Ovary (tissue), 10 donors: ENCODE measurements at places on chromosomes 5 and 9.
A peak's percentile ranks its signal among the peaks of the same experiment; 100 is the strongest.

DNA sequence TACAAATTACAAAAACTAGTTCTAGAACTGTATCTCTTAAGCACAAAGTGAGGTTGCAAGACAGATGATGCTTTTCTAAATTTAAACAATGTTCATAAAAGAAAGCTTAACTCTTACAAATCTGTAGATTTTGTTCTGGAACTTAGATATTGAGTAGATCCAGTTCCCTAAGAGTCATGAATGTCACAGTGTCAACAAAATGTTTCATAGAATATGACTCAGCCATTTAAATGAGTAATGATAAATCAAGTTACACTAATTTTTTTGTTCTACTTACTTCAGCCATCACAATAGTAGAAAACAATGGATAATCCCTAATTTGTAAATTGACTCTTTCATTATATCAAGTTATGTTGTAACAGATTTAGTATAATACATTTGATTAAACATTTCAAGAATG is 239.7 kb downstream of the MEF2C start:
- no peaks in the 10 kb centered on the region for H3K36me3 ChIP-seq
- no peak for DNase-seq
- H3K27me3 ChIP-seq = no peaks in the 10 kb centered on the region
- H3K4me1 ChIP-seq = no peaks in the 10 kb centered on the region
- H3K27ac ChIP-seq = no peak overlapping the region
- H3K4me3 ChIP-seq = no peak overlapping the region

GRCh38 chr5:167861129-167861927 is 430.1 kb upstream of the WWC1 start:
- H3K4me3 ChIP-seq = no peak overlapping the region
- H3K4me1 ChIP-seq = no peaks in the 10 kb centered on the region
- no peak overlapping the region for H3K27ac ChIP-seq
- no peaks in the 10 kb centered on the region for H3K36me3 ChIP-seq
- no peaks in the 10 kb centered on the region for H3K27me3 ChIP-seq
- DNase-seq = no peak

- no peak overlapping the region for H3K4me3 ChIP-seq
- no peak for DNase-seq
- H3K36me3 ChIP-seq = no peaks in the 10 kb centered on the region
- no peak overlapping the region for H3K27ac ChIP-seq
Observed at GRCh38 chr9:28365728-28366127, 792.4 kb upstream of the C9orf72 start.

DNA sequence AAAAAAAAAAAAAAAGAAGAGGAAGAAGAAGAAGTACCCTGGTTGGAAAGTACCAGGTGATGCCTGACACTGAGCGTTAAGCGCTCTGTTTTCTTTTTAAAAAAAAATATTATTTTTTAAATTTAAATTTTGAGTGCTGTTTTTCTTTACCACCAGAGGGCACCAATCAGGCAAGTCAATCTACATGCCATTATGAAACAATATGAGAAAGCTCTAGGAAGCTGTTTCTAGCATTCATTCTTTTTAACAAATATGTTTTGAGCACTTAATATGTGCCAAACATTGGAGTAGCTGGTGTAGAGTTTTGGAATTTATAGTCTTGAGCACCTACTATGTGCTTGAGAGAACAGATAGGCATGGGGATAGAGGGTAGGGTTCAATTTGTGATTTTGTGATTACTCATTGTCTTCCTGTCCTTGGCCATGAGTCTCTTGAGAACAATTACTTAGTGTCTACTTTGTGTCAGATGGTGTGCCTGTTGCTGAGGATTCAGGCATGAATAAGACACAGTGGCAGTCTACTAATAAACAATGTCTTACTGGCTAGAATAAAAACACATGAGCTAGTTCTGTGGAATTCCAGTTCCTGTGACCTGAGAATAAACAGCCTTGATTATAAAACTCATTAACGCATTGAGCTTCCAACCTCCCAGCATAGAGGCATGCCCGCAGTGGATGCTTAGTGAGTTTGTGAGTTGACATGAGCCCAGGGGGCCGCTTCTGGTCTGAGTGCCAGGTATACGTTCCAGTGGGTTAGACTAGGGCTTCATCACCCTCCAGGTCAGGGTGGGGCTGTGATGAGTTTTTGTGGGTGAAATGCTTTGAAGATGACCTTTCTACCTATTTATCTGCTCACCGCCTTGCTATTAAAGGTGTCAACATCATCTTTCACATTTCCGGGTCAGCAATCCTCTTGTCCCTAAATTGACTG is 3.0 kb upstream of the UBE2R2 start:
- no peak for DNase-seq
- peaks cover 4% of the 10 kb centered on the region for H3K4me1 ChIP-seq
- no peaks in the 10 kb centered on the region for H3K27me3 ChIP-seq
- no peak overlapping the region for H3K4me3 ChIP-seq
- no peak overlapping the region for H3K27ac ChIP-seq
- H3K36me3 ChIP-seq = no peaks in the 10 kb centered on the region

DNA sequence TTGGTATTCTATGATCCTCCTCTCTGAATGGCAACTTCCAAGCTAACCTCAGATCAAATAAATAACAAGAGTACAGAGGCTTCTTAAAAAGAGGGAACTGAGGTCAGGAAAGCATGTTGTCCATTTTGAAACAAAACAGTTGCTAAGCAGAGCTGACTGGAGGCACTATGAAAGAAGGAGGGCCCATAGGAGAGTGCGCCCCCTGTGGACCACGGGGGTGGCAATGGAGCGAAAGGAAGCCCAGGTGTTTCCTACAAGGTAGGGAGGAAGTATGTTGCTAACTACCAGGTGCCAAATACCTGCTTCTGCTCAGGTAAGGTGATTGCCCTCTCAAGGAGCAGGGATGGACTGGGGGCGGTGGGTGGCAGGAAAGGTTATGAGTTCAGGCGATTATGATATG is 101.8 kb upstream of the MAST4 start:
- H3K4me1 ChIP-seq = peaks cover 2% of the 10 kb centered on the region
- no peak overlapping the region for H3K27ac ChIP-seq
- H3K36me3 ChIP-seq = no peaks in the 10 kb centered on the region
- no peak for DNase-seq

GRCh38 chr5:177370488-177371119 is 12.9 kb downstream of the RGS14 start:
- no peaks in the 10 kb centered on the region for H3K36me3 ChIP-seq
- DNase-seq = peak; percentile 81
- no peak overlapping the region for H3K27ac ChIP-seq

- no peak overlapping the region for H3K4me3 ChIP-seq
- no peaks in the 10 kb centered on the region for H3K36me3 ChIP-seq
- H3K27ac ChIP-seq = no peak overlapping the region
- no peaks in the 10 kb centered on the region for H3K27me3 ChIP-seq
- no peaks in the 10 kb centered on the region for H3K4me1 ChIP-seq
- no peak for DNase-seq
Observed at GRCh38 chr9:107043886-107044285, 180.9 kb downstream of the ZNF462 start.

- peaks cover 3% of the 10 kb centered on the region for H3K27me3 ChIP-seq
- DNase-seq = no peak
- no peaks in the 10 kb centered on the region for H3K36me3 ChIP-seq
Observed at GRCh38 chr9:111731928-111732327, 62.8 kb downstream of the SHOC1 start.

DNA sequence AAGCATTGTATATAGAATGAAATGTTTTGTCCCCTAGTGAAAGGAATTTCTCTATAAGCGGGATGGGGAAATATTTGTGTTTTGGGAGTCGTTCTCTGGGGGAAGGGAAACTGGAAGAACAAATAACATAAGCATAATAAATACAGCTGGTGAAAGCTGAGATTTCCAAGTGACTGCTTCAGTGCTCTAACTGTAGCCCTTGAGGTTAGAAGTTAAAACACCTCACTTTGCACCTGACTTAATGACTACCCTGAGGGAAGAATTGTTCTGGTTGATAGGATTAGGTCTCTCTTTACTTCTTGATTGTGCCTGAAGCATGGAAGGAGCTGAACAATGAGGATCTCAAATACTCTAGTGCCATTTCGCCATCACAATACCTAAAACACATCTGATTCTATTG is 307.4 kb downstream of the MAN2A1 start:
- DNase-seq = no peak
- no peaks in the 10 kb centered on the region for H3K36me3 ChIP-seq

DNA sequence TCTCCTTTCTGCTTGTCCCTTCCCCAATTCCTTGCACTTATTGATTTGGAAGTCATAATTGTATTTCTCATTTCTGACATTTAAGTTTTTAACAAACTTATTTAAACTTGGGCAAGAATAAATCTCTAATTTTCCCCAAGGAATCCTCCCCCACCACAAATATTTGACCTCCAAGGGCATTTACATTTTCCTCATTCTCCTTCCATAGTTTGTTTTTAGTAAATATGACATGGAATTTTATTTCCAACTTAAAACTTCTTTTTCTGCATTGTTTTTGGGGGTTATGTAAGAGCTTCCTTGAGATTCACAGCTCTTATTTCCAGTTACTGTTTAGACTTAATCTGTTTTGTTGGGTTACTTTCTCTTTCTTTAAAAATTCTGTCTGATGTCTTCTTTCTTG is 64.9 kb downstream of the ZNF618 start:
- no peak for DNase-seq
- H3K4me3 ChIP-seq = no peak overlapping the region
- H3K4me1 ChIP-seq = peaks cover 5% of the 10 kb centered on the region
- H3K36me3 ChIP-seq = no peaks in the 10 kb centered on the region
- no peak overlapping the region for H3K27ac ChIP-seq

DNA sequence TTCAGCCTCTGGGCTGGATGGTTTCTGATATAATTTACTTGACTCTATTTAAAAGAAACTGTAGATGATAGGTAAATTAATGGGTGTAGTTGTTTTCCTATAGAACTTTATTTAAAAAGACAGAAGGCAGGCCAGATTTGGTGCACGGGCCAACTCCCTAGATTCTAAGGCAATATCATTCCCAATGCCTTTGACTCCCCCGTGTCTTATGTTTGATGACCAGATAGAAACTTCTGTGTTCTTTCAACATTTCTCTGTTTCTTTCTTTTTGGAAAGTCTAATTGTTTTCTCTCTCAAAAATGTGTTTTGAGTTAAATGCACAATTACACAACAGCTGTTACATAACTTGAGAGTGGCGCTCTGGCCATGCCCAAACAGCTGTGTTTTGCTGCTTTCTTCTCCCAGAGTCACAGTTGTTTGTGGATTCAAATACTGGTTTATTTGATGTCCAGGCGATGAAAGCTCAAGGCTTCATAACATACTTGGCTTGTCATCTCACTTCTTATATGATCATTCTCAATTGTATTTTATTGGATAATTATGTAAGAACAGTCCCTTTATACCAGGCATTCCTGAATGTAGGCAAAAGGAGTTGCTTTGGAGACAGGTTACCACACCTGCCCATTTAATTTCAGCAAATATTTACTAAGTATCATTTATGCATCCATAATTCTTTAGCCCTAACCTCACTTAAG is 1.7 kb upstream of the ALDH1A1 start:
- no peaks in the 10 kb centered on the region for H3K36me3 ChIP-seq
- H3K27ac ChIP-seq = no peak overlapping the region
- H3K4me1 ChIP-seq = peaks cover 4% of the 10 kb centered on the region
- H3K4me3 ChIP-seq = no peak overlapping the region
- H3K27me3 ChIP-seq = no peaks in the 10 kb centered on the region

DNA sequence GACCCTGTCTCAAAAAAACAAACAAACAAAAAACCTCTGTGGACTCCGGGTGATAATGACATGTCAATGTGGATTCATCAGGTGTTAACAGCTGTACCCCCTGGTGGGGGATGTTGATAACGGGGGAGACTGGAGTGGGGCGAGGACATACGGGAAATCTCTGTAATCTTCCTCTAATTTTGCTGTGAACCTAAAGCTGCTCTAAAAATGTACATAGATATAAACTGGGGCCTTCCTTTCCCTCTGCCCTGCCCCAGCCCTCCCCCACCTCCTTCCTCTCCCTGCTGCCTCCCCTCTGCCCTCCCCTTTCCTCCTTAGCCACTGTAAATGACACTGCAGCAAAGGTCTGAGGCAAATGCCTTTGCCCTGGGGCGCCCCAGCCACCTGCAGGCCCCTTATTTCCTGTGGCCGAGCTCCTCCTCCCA is 1.4 kb upstream of the CEL start:
- no peaks in the 10 kb centered on the region for H3K36me3 ChIP-seq
- H3K27ac ChIP-seq = no peak overlapping the region
- H3K27me3 ChIP-seq = no peaks in the 10 kb centered on the region
- H3K4me1 ChIP-seq = no peaks in the 10 kb centered on the region
- no peak overlapping the region for H3K4me3 ChIP-seq
- no peak for DNase-seq

DNA sequence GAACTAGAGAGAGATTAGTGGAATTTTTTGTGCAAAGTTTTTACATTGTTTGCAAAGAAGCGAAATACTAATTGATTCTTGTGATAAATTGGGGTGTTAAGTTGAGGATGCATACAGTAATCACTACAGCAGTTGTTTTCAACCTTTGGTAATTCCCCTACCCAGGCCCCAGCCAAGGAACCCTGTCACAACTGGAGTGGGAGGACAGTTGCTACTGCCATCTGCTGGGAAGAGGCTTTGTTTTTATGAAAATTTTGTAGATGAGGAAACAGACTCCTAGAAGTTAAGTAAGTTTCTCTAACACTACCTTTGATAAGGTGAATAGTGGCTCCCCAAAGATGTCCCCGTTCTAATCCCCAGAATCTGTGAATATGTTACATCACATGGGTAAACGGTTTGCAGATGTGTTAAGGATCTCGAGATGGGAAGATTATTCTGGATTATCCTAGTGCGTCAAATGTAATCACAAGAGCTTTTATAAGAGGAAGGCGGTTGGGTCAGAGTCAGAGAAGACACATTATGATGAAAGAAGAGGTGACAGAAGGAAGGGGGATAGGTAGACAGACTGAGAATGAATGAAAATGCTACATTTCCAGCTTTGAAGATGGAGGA is 34.0 kb upstream of the PPP1R2B start:
- no peaks in the 10 kb centered on the region for H3K36me3 ChIP-seq
- no peak for DNase-seq
- H3K4me3 ChIP-seq = no peak overlapping the region
- no peaks in the 10 kb centered on the region for H3K27me3 ChIP-seq

DNA sequence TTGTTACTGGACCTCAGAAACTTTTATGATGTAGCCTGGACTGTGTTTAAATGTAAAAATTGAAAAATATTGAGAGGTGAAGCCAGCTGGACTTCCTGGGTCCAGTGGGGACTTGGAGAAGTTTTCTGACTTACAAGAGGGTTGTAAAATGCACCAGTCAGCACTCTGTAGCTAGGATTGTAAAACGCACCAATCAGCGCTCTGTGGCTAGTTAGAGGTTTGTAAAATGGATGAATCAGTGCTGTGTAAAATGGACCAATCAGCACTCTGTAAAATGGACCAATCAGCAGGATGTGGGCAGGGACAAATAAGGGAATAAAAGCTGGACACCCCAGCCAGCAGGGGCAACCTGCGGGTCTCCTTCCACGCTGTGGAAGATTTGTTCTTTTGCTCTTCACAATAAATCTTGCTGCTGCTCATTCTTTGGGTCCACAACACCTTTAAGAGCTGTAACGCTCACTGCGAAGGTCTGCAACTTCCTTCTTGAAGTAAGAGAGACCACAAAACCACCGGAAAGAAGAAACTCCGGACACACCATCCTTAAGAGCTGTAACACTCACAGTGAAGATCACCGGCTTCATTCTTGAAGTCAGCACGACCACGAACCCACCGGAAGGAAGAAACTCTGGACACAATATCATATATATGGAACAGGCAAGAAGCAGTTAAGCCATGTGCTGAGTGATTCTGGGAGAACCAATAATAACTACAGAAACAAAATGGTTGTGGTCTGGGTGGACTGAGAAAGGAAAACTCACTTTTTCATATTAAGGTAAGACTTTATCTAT is 201.3 kb downstream of the GABRG2 start:
- H3K27me3 ChIP-seq = no peaks in the 10 kb centered on the region
- no peaks in the 10 kb centered on the region for H3K4me1 ChIP-seq
- H3K36me3 ChIP-seq = no peaks in the 10 kb centered on the region

GRCh38 chr5:132017316-132017715 is 5.9 kb upstream of the ACSL6 start:
- no peak overlapping the region for H3K27ac ChIP-seq
- no peak for DNase-seq
- no peak overlapping the region for H3K4me3 ChIP-seq
- no peaks in the 10 kb centered on the region for H3K36me3 ChIP-seq
